Keratinocyte (primary cell): ENCODE measurements at places on chromosomes 4 and X. TPM values are rescaled to one million over a fixed set of nuclear protein-coding genes. Genes with fewer than 3 reads are reported as not detected.

GRCh38 chr4:94345969-94346368 is 3.3 kb upstream of the HPGDS start:
- H3K36me3 ChIP-seq, result no peaks in the 10 kb centered on the region
- H3K27me3 ChIP-seq, result no peaks in the 10 kb centered on the region
- no peak overlapping the region for H3K4me3 ChIP-seq
- DNase-seq, result no peak
- H3K27ac ChIP-seq, result no peak overlapping the region

DNA sequence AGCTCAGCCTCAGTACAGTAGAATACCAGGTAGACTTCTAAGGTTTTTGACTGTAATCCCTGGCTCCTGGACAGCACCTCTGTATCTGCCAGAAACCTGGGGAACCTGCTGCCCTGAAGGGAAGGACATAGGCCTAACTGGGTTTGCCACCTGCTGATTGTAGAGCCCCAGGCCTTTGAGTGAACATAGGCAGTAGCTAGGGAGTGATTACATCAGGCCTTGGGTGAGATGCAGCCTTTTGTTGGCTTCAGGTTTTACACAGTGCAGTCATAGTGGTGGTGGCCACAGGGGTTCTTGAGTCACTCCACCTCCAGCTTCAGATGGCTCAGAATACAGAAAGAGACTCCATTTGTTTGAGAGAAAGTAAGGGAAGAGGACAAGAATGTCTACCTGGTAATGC is 19.3 kb downstream of the IQCM start:
- H3K27me3 ChIP-seq, result no peaks in the 10 kb centered on the region
- H3K36me3 ChIP-seq, result no peaks in the 10 kb centered on the region
- no peak overlapping the region for H3K27ac ChIP-seq
- H3K4me1 ChIP-seq, result no peaks in the 10 kb centered on the region
- DNase-seq, result no peak

The FATE1 gene
- not detected in 3 replicates for polyA plus RNA-seq

- no peak for DNase-seq
- no peak overlapping the region for H3K4me3 ChIP-seq
- no peaks in the 10 kb centered on the region for H3K27me3 ChIP-seq
- H3K4me1 ChIP-seq, result no peaks in the 10 kb centered on the region
- no peaks in the 10 kb centered on the region for H3K36me3 ChIP-seq
These were observed 812.9 kb upstream of the AGA start for GRCh38 chr4:178255172-178255571.

DNA sequence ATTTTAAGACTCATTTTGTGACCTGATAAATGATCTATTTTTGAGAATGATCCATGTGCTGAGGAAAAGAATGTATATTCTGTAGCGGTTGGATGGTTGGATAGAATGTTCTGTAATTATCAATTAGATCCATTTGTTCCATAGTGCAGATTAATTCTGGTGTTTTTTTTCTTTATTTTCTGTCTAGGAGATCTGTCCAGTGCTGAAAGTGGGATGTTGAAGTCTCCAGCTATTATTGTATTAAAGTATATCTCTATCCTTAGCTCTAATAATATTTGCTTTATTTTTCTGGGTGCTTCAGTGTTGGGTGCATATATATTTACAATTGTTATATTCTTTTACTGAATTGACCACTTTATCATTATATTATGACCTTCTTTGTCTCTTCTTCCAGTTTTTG is 1344.9 kb upstream of the TENM3 start:
- H3K36me3 ChIP-seq, result no peaks in the 10 kb centered on the region
- no peak for DNase-seq
- H3K4me1 ChIP-seq, result no peaks in the 10 kb centered on the region
- H3K27ac ChIP-seq, result no peak overlapping the region

GRCh38 chr4:114040319-114041116 is 61.1 kb upstream of the ARSJ start:
- peaks cover 5% of the 10 kb centered on the region for H3K4me1 ChIP-seq
- H3K4me3 ChIP-seq, result no peak overlapping the region
- no peaks in the 10 kb centered on the region for H3K36me3 ChIP-seq
- peak overlapping the region; percentile 32 for H3K27ac ChIP-seq
- DNase-seq, result no peak
- no peaks in the 10 kb centered on the region for H3K27me3 ChIP-seq

DNA sequence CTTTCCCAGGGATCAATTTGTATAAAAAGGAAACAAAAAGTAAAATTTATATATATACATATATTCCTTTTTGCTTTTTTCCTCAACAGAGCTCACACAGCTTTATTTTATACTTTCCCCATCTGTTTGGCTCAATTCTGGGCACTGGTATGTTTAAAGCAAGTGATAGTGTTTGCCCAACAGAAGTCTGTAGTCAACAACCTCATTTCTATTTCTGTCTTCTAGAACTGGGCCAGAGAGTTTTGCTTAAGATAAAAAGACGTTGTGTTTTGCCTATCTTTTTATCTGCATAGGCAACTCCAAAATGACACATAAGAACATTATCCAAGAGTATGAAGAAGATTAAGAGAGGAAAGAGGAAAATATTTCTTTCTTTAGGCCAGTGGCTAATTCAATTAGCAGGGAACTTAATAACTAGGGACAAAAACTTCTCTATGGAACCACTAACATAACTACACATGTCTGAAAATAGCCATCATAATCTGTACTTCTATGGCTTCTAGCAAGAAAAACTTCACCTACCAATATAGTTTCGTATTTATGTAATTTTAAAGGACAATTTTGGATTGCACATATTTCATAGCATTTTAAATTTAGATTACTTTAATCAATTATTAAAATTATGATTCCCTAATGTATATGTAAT is 1300.5 kb downstream of the ARAP2 start:
- H3K27me3 ChIP-seq, result no peaks in the 10 kb centered on the region
- H3K36me3 ChIP-seq, result no peaks in the 10 kb centered on the region
- no peak overlapping the region for H3K27ac ChIP-seq
- no peak for DNase-seq
- no peaks in the 10 kb centered on the region for H3K4me1 ChIP-seq
- H3K4me3 ChIP-seq, result no peak overlapping the region

DNA sequence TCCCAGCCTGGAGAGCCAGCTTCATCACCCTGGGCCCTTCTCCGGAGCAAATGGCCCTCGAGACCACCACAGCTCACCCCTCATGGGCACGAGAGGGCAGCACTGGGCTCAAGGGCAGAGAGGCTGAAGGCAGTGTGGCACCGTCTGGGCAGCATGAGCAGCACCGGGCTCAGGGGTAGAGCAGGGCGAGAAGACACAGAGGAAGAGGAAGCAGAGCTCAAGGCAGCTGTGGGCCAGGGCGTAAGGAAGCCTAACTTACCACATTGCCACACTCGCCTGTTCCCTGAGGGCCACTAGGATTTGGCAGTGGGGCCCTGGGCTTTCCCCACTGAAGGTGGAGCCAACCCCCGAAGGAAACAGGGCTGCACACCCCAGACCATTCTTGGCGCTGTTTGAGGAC is 15.5 kb downstream of the ZNF185 start:
- peaks cover 2% of the 10 kb centered on the region for H3K36me3 ChIP-seq
- H3K4me3 ChIP-seq, result no peak overlapping the region
- no peak overlapping the region for H3K27ac ChIP-seq
- no peak for DNase-seq

DNA sequence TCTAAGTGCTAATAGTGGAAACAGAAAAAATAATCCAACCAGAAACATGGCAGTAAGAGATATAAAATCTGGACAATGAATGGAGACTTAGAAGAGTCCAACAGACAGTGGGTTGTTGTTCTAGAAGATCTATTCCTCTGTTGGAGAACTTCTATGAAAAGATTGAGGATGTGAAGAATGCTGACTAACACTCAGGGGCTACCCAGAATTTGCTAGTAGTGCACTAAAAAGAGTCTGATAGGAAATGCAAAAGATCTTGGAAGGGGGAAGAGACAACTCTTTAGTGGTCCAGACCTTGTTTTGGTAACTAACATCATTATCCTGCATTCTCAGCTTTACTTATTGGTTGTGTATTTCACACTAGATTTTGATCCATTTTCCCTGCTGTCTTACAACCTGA is 77.9 kb downstream of the SMARCA1 start:
- no peak overlapping the region for H3K27ac ChIP-seq
- H3K4me3 ChIP-seq, result no peak overlapping the region
- no peaks in the 10 kb centered on the region for H3K27me3 ChIP-seq
- no peak for DNase-seq

GRCh38 chr4:177480795-177481194 is 38.6 kb upstream of the AGA start:
- H3K27me3 ChIP-seq, result no peaks in the 10 kb centered on the region
- DNase-seq, result no peak
- peaks cover 29% of the 10 kb centered on the region for H3K4me1 ChIP-seq
- no peak overlapping the region for H3K4me3 ChIP-seq

The MAGEE2 gene
- not detected in 3 replicates for polyA plus RNA-seq

The UGT2A1 gene
- not detected in 3 replicates for polyA plus RNA-seq

- H3K4me1 ChIP-seq, result peaks cover 12% of the 10 kb centered on the region
- H3K27ac ChIP-seq, result no peak overlapping the region
- no peak overlapping the region for H3K4me3 ChIP-seq
These were observed 19.2 kb downstream of the ETDC start for GRCh38 chrX:135328421-135329005.

DNA sequence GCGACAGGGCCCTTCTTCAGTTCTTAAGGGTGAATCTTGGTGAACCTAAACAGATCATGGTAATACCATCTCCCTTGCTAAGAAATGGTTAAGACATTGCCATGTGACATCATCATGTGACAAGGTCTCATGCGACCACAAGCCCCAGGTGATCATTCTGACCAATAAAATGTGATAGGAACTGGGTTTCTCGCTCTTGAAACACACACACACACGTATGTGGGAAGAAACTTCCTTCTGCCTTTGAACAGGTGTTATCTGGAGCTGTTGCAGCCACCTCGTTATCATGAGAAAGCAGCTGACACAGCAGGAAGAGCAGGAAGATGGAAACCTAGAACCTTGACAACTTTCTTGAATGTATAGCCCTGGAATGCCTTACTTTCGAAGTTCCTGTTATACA is 10.2 kb downstream of the SOD3 start:
- H3K36me3 ChIP-seq, result no peaks in the 10 kb centered on the region
- no peak for DNase-seq
- H3K27me3 ChIP-seq, result no peaks in the 10 kb centered on the region
- H3K4me3 ChIP-seq, result no peak overlapping the region
- peaks cover 12% of the 10 kb centered on the region for H3K4me1 ChIP-seq

DNA sequence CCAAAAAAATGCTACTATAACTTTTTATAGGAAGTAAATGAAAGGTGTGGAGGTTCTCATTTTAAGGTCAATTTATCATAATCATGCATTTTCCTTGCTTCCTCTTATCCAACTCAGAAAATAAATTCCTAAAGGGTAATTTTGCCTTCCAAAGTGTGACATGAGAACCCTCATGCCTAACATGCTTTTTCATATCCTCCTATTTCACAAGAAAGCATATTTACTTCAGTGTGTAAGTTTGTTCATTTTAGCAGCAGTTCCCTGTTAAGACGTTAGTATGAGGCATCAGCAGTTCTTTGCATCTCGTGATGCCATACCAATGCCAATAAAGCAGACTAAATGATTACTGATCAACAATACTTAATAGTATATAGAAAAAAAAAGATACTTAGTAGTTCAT is 18.4 kb downstream of the WDFY3 start:
- peaks cover 15% of the 10 kb centered on the region for H3K4me1 ChIP-seq
- H3K4me3 ChIP-seq, result no peak overlapping the region
- no peak for DNase-seq
- H3K36me3 ChIP-seq, result no peaks in the 10 kb centered on the region
- H3K27me3 ChIP-seq, result no peaks in the 10 kb centered on the region

- no peaks in the 10 kb centered on the region for H3K27me3 ChIP-seq
- H3K4me1 ChIP-seq, result no peaks in the 10 kb centered on the region
- no peak overlapping the region for H3K27ac ChIP-seq
These were observed 155.1 kb downstream of the TMA16 start for GRCh38 chr4:163649557-163650091.

The DCAF8L2 gene
- not detected in 3 replicates for polyA plus RNA-seq

GRCh38 chrX:118562582-118563164 is 67.1 kb downstream of the DOCK11 start:
- no peaks in the 10 kb centered on the region for H3K4me1 ChIP-seq
- no peaks in the 10 kb centered on the region for H3K36me3 ChIP-seq
- H3K27me3 ChIP-seq, result no peaks in the 10 kb centered on the region
- no peak for DNase-seq
- no peak overlapping the region for H3K27ac ChIP-seq
